ENCODE measurements at places on chromosomes 5 and 9.

- no peak for DNase-seq
Measured at GRCh38 chr5:113641715-113642114, 128.2 kb downstream of the YTHDC2 start.

DNA sequence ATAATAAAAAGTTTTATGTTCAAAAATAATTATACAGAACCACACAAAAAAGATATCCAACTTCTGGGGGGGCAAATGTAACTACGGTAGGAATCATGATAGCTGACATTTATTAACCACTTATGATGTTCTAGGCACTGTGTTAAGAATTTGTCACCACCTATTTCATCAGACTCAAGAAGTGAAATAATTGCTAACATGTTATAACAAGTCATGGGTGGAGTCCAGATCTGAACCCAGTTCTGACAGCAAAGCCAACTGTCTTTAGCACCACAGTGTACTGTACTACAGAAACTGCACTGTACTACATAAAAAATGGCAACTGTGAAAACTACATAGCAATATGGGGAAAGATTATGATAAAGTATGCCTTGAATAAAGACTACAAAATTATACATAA is 3.0 kb upstream of the SAP30L start:
- DNase-seq = no peak

DNA sequence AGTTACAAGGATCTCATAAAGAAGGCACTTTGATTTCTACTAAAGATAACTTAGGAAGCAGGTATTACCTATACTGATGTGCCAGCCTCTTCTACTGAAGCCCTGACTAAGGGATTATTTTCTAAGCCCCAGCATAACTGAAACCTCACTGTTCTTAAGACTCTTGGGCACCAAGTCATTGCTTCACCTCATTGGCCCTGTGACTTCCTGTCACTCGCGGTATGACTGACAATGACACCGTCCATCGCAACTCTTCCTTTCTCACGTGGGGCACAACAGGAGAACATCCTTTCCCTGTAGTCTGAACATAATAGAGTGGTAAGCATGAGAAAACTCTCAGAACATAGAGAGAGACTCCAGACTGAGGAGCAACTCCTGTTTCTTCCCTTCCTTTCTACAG is 6.4 kb downstream of the OR2V2 start:
- DNase-seq = no peak

GRCh38 chr5:57259704-57260103 is 85.8 kb downstream of the GPBP1 start:
- DNase-seq = no peak

- no peak for DNase-seq
Measured at GRCh38 chr5:172661526-172661925, 20.5 kb downstream of the NEURL1B start.

DNA sequence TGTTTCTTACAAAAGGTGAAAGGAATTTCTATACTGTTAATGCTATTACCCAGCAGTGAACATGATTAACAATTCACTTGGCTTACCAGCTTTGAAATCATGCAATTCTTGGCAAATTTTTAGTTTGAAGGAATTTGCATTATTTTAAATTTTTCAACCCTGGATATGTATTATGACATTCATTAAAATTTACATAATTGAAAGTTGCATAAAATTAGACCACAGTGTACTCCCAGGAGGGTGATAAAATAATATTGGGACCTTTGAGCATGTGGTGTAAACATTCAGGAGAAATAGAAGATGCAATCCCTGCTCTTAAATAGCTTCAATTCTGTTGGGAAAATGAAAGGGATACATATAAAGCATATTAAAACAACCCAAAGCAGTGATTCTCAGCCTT is 412.2 kb upstream of the SGCD start:
- DNase-seq = no peak

DNA sequence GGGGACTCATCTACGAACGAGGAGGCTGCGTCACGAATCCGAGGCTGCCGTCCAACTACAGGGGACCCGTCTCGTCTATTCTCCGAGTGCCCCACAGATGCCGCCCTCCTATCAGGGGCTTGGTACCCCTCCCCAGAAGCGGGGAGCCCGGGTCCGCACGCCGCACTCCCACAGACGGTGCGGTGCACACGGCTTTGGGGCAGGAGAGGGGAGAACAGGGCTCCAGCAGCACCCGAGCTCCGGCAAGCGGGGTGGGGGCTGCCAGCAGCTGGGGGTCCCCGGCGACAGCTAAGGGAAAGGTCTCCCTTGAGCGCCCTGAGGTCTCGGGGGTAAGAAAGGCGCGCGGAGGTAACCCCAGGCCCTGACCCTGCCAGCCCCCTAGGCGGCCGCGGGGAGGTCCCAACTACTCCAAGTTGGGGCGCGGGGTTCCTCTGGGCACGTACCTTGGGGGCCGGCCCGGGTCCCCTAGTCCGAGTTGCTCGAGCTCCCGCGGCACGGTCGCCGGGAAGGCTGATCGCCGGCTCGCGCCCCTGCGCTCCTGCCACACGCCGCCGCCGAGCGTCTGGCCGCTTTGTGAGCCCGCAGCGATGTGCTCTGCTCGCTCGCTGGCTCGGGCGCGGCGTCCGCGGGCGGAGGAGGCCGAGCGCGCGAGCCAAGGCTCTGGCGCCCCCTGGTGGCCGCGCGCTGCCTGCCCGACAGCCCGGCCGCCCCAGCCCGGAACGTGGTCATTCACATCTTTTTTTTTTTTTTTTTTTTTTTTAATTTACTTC is at the start of gene SPOCK1:
TSS of gene SPOCK1 (minus strand) at position 591 of the 770 bp plus-strand sequence.
- DNase-seq = peak; percentile 30

DNA sequence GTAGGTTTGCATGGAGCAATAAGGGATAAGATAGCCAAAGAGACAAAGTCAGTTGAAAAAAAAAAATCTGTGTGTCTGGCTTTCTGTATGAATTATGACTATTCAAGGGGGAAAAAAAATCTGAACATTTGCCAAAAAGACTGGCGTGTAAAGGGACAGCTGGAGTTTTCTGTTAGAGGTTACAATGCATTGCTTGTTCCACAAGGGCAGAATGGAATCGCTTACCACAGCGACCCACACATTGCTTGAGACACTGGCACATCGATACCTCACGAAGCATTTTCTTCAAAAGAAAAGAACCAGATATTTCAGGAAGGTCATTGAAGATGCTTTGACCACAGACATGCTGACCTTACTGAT is 327.8 kb downstream of the TMEM167A start:
- DNase-seq = no peak

DNA sequence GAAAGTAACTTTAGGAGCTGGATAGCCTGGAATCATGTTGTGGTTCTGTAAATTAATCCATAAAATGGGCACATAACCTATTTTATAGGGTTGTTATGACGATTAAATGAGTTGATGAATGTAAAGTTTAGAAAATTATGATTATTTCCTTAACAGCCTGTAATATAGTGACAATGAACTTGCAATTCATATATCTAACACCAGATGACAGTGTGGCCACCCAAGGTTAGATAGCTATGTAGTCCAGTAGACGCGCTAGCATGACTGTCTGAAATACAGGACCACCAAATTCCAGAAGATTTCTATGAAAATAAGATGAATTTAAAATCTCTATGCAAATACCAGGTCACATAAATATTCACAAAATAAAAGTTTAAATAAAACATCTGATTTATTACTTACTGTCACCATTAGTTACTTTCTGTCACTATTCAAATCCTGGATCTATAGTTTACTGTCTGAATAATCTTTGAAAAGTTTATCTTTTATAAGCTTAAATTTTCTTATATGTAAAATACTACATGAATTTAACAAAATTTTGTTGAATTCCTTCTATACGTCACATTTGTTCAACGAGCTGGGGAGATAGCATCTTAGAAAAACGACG is 26.1 kb upstream of the MACIR start:
- DNase-seq = no peak

DNA sequence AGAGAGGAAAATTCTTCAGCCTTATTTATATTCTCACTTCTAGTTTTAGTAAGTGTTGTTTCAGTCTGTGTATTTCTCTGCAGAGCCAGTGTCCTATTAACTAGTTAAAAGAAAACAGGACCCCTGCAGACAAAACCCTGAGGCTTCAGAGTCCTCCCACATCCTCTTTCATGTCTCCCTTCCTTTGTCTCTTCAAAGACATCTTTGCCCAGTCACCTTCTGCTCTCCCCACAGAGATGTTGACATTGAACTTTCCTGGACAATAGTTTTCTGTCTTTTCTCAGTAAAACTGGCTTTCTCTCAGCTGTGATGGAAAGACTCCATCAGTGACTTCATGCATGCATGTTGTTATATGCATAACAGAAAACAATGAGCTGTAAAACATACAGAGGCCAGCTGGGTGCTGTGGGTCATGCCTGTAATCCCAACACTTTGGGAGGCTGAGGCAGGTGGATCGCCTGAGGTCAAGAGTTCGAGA is 20.2 kb downstream of the GRAMD2B start:
- DNase-seq = no peak

GRCh38 chr9:68934329-68934644 is 79.6 kb downstream of the PRKACG start:
- no peak for DNase-seq

DNA sequence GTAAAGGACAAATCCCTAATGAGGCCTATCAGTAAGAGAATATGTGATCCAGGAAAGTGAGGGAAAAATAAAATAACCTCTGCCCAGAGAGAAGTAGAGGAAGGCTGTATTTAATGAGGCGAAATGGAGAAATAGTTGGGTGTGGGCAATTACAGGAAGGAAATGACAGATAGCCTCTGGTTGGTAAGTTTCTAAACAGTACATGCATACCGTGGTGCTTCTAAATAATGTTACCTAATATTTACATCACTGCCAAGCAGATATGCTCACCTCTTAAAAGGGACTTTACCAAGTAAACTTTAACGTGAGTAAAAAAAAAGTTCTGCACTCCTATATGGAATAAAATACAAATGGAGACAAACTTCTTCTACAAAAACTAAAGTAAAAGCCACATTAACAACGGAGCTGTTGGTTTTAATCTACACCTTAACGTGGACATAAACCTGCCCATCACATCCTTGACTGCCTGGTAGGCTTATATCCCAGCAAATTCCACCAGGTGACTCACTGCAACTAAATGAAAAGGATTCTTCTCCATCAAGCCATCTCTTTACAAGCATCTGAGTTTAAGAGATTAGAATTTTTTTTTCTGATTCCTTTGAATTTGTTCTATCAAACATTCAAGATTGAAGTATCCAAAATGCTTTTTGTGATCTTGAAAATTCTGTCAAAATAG is 12.4 kb downstream of the NFIL3 start:
- DNase-seq = no peak

DNA sequence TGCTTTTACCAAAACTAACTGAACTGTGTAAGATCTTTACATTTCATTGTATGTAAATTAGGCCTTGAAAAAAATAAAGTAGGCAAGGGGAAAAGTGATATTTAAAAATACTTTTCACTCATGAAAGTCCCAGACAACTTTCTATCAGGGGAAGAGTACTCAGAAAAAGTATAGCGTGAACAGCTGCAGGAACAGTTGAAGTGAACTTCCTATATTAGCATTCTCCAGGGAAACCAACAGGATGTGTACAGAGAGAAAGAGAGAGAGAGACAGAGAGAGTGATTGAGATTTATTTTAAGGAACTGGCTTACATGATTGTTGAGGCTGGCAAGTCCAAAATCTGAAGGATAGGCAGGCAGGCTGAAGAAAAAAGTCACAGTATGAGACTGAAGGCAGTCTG is 42.0 kb downstream of the ERMP1 start:
- no peak for DNase-seq

- DNase-seq = no peak
Measured at GRCh38 chr5:15256485-15256884, 243.5 kb upstream of the FBXL7 start.

DNA sequence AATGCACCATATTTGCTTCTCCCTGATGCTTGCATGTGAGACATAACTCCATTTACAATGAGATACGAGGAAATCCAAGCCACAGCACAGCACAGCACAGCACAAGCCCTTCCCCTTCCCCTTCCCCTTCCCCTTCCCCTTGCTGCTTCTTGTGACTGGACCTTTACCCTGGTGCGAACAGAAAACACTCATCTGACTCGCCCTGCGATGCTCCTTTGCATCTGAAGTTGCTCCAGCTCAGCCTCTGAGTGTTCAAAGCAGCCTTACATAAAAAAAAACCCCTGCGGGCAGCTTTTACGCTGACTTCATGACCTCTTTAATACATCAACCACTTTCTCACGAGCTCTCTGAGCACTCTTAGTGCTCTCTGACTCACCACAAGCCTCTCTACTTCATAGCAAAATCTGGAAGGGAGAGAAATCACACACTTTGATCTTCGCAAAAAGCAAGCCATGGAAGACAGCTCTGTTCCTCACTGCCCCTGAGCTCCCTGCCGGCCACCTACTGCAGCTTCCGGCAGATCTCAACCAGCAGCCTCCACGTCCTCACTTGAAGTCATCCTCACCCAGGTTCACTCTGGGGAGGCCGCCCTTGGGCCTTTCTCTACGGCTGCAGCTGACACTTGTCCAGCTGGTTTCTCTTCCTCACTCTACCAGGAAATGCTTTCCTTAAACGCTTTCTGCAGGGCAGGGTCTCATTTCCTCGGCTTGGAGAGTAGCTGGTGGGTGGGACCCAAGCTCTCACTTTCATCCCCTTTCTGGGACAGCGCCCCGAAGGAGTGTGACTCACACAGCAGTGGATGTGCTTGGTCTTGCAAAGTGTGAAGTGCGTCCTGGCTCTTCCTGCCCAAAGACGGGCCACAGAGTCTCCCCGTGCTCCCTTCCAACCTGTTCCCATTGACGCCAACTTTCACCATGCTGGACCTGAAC is 5.3 kb downstream of the SLC34A1 start:
- no peak for DNase-seq

GRCh38 chr5:67355120-67355713 is 158.6 kb upstream of the CD180 start:
- DNase-seq = no peak

DNA sequence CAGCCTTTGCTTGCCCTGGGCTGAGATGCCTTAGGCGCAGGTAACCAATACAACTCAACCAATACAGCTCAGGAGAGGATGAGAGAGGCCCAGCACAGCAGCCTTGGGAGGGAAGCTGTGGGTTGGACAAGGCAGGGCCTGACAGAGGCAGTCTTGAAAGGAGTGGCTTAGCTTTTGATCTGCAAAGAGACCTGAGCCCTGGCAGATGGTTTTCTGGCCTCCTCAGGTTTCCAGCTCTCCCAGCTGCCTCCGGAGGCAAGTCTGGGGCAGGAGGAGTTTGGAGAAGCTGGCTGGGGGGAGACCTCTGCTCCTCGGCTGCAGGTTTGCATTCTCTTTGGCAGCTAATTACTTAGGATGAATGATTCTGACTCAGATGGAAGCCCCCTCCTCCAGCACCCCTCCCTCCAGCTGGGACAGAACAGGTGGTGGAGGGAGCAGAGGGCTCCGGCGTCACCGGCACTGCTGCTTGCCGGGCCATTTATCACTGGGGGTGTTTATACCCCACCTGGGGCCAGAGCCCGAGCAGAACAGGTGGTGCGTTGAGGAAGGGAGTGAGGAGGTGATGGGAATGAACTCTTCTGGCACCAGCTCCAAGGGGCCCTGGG is 50.8 kb downstream of the TSPAN17 start:
- no peak for DNase-seq
